ENCODE measurements at places on chromosomes 6 and 20.

GRCh38 chr6:144544266-144544830, 259.2 kb downstream of the UTRN start:
- DNase-seq, result no peak

- DNase-seq, result peak; percentile 23
Measured at GRCh38 chr20:34316196-34316814, 13.2 kb upstream of the AHCY start.

DNA sequence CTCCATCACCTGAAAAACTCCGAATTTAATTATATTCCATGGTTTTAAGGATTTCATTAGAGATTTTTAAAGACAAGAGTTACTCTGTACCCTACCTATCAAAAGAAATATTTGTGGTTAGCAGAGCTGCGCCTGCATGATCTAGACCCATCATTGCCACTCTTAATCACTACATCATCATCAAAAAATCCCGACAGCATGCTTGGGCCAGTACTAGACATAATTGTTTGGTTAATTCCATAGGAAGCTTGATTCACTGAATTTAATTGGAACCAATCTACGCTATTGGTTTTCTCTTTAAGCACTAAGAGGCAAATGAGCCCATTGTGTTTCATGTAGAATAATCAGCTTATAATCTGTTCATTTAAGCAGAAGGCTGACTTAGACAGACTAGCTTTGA, 33.4 kb upstream of the RNF217 start:
- peak; percentile 68 for DNase-seq

- peak; percentile 72 for DNase-seq
Measured at GRCh38 chr6:151240791-151241642, 1.2 kb downstream of the AKAP12 start.
